Activated CD4-positive, alpha-beta T cell treated with anti-CD3 and anti-CD28 coated beads for 4 hours (primary cell): ENCODE measurements at places on chromosomes 11 and 22.

DNA sequence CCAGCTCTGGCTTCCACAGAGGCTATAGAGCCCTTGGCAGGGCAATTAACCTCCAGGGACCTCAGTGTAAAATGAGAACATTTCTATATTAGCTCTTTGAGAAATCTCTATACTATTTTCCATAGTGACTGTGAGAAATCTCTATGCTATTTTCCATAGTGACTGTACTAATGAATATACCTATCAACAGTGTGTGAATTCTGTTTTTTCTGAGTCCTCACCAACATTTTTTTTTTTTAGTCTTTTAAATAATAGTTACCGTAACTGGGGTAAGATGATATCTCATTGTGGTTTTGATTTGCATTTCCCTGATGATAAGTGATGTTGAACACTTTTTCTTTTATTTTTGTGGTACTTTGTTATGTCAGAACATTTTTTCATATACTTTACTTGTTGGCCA lies 7.0 kb upstream of the MTNR1B start:
- DNase-seq, result no peak

DNA sequence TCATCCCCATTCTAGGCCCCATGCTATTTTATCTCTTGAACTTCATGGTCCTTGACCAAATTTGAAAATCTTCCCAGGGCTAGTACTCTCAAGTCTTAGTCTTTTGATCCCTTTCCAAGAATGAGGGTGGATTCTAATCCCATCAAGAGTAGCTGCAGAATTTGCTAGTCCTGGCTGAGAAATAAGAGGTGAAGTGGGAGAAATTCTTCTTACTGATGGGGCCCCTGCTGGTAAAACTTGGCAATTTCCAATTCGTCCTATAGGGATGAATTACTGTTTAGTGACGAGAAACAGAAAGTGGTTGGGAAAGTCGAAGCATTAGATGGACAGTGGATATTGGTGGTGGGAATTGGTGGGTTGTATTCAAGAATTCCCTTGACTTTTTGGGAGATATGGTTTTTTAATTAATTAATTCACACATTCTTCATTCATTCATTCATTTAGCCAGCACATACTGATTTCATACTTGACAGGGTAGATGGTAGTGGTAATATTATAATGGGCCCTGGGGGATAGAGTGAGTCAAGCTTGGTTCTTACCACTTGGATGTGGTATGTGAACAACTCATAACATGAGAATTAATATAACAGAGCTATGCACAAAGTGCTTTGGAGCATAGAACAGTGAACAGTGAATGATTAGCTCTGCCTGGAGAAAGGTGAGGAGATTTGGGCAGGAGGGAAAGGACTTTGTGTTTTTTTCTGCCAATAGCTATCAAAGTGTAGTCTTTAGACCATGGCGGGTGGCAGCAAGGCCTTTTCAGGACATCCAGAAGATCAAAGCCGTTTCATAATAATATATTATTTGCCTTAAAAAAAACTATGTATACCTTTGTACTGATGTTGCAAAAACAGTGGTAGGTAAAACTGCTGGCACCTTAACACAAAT lies 103.8 kb downstream of the STIM1 start:
- no peak for DNase-seq

DNA sequence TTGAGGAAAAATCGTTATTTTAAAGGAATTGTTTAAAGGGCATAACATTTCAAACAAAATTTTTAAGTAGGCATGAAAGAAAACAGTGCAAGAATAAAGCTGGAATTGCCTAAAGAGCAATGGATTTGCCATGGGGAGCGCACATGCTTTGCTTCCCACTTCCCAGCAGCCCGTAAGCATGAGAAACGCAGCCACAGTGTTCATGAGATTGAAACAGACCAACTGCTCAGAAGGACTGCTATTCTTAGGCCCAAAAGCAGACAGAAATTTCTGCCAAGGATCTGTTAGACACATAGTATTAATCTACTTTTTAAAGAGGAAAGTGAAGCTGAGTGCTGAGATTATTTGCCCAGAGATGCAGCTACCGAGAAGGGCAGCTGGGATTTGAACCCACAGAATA lies 34.2 kb upstream of the TSKU start:
- no peak for DNase-seq

DNA sequence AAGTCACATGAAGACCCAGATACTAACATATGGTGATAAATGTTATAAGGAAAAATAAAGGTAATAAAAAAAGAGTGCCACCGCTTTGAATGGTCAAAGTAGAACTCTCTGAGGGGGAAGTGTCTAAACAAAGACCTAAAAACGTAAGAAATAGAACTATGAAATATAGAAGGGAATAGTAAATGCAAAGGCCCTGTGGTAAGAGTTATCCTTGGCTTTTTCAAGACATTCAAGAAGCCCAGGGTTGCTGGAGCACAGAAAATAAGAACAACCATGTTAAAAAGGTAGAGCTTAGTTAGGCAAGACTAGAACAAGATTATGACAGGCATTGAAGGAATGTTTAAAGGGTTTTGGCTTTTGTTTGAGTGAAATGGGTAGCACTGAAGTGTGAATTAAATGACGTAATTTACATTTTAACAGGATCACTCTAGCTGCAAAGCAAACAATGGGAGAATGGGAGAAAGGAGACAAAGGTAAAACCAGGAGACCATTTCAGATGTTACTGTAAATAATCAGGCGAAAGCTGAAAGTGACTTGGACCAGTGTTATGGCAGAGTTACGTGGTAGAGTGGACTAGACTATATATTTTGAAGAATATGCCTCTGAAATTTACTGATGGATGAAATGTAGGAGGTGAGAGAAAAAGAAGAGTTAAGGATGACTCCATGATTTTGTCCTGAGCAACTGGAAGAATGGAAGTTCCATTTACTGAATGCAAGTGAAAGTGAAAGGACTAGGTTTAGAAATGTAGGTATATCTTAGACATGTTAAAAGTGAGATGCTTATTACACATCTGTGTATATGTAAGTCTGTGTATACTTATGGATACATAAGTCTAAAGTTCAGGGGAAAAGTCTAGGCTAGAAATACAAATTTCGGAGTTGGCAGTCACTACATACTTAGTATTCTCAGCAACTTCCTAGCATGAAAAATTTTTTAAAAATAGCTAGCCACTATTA lies 28.5 kb downstream of the BTBD10 start:
- DNase-seq, result no peak

DNA sequence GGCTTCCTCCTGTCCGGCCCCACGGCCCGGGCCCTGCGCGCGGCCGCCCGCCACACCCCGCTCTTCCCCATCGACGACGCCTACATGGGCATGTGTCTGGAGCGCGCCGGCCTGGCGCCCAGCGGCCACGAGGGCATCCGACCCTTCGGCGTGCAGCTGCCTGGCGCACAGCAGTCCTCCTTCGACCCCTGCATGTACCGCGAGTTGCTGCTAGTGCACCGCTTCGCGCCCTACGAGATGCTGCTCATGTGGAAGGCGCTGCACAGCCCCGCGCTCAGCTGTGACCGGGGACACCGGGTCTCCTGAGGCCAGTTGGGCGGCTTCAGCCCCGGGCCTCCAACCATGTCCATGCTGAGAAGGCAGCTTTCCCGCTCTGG lies 6.2 kb downstream of the B3GNT6 start:
- no peak for DNase-seq
